Activated T-cell treated with anti-CD3 and anti-CD28 coated beads, Interleukin-2, amount 50 U/mL, for 72 hours (primary cell): ENCODE measurements at places on chromosomes 13 and 19. TPM values are rescaled to one million over a fixed set of nuclear protein-coding genes. Genes with fewer than 3 reads are reported as not detected.

Gene KASH5
- total RNA-seq = 3.0 TPM

Gene PNMA8A
- total RNA-seq = 1.9 TPM

Gene CDX2
- not detected for total RNA-seq

Gene CD70
- total RNA-seq = 25.0 TPM

Gene ADGRE3
- total RNA-seq = not detected

Gene CEACAM6
- total RNA-seq = not detected

Gene PROZ
- total RNA-seq = not detected

Gene CD177
- not detected for total RNA-seq

Gene OSCAR
- total RNA-seq = 2.3 TPM

Gene MTUS2
- 0.02 TPM for total RNA-seq

Gene CCDC194
- 2.2 TPM for total RNA-seq

Gene NPAS1
- 0.55 TPM for total RNA-seq

Gene HS6ST3
- total RNA-seq = not detected

GRCh38 chr13:46296115-46296822 is 84.5 kb downstream of the LRRC63 start:
- H3K4me1 ChIP-seq = peaks cover 67% of the 10 kb centered on the region
- peak; percentile 22 for DNase-seq
- no peaks in the 10 kb centered on the region for H3K27me3 ChIP-seq
- H3K36me3 ChIP-seq = peaks cover 19% of the 10 kb centered on the region
- H3K27ac ChIP-seq = peak overlapping the region; percentile 97

DNA sequence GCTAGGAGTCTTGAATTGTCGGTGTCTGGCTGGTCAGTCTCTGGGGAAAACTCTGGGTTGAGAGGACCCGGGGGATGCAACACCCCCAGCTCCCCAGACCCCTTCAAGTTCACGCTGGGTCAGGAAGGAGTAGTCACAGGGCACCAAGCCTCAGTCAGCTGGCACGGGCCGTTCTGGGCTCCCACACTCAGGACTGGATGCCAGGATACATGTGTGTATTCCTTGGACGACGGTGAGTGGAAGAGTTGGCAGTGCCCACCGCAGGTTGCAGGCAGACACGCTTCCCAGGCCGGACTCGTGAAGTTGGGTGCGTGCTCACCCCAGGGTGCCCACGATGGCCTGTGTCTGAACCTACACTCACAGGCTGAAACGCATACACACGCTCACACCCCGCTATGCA is 5.5 kb downstream of the GADD45B start:
- H3K4me1 ChIP-seq = no peaks in the 10 kb centered on the region
- DNase-seq = no peak
- peaks cover 30% of the 10 kb centered on the region for H3K36me3 ChIP-seq
- H3K27me3 ChIP-seq = no peaks in the 10 kb centered on the region
- H3K4me3 ChIP-seq = no peak overlapping the region

GRCh38 chr19:32358321-32358720 is 12.9 kb downstream of the ZNF507 start:
- H3K27me3 ChIP-seq = no peaks in the 10 kb centered on the region
- peak overlapping the region; percentile 1 for H3K27ac ChIP-seq
- no peak overlapping the region for H3K4me3 ChIP-seq
- peaks cover 27% of the 10 kb centered on the region for H3K4me1 ChIP-seq
- DNase-seq = no peak
- H3K36me3 ChIP-seq = peaks cover 15% of the 10 kb centered on the region

DNA sequence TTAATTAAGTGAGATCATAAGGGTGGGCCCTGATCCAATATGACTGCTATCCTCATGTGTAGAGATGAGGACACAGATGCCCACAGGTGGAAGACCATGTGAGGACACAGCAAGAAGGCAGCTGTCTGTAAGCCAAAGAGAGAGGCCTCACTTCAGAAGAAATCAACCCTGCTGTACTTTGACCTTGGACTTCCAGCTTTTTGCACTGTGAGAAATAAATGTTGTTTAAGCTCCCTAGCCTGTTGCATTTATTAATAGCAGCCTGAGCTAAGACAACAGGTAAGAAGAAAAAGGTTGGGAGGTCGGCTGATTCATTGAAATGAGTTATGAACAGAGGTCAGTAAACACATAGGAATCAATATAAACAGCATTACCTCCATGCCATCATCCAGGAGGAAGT is 14.8 kb downstream of the PARP4 start:
- H3K27me3 ChIP-seq = no peaks in the 10 kb centered on the region
- no peak for DNase-seq
- peaks cover 13% of the 10 kb centered on the region for H3K4me1 ChIP-seq
- no peak overlapping the region for H3K4me3 ChIP-seq
- H3K27ac ChIP-seq = no peak overlapping the region

DNA sequence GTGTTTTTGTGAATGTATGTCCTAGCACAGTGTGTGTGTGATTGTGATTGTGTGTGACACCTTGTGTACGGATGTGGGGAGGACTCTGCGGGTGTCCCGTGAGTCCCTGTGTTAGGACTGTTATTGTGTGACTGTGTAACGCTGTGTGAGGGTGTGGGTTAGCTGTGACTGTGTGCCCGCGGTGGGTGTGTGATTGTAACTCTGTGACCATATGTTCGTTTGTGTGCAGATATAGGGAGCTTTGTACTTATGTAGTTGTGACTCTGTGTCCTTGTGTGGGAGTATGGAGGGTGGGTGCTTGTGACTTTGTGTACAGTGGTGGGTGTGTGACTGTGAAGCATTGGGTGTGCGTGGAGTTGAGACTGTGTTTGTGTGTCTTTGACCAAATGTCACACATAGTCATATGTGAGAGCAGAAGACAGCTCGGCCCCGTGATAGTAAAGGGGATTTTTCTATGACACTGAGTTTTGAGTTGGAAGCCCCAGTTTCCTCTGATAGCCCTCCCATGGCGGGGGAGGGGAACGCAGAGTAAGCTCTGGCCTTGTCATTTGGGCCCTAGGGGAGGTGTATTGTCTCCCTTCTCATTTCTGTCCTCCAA is 949 bp upstream of the ZNF260 start:
- H3K36me3 ChIP-seq = peaks cover 30% of the 10 kb centered on the region
- H3K27me3 ChIP-seq = no peaks in the 10 kb centered on the region
- H3K27ac ChIP-seq = peak overlapping the region; percentile 99
- peaks cover 27% of the 10 kb centered on the region for H3K4me1 ChIP-seq
- peak overlapping the region; percentile 100 for H3K4me3 ChIP-seq

DNA sequence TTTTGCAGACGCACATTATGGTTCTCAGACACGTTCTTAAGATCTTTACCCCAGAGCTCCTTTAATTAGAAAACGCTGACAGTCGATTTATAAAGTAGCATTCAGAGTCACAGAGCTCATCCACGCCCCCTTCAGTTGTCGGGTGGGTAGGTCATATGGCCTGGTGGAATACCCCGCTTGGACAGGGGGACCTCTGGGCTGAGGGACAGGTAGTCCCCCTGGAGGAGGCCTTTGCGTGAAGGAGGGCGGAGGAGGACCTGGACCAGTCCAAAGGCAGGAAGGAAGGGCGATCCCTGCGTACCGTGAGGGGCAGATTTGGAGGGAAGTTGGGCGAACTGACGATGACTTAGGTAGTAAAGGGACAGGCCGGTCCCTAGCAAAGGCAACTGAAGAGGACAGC is 20.5 kb downstream of the VASP start:
- no peak for DNase-seq
- H3K27ac ChIP-seq = no peak overlapping the region
- peaks cover 24% of the 10 kb centered on the region for H3K4me1 ChIP-seq
- no peak overlapping the region for H3K4me3 ChIP-seq
- peaks cover 8% of the 10 kb centered on the region for H3K27me3 ChIP-seq

- H3K36me3 ChIP-seq = peaks cover 19% of the 10 kb centered on the region
- peak overlapping the region; percentile 52 for H3K4me3 ChIP-seq
- H3K4me1 ChIP-seq = peaks cover 59% of the 10 kb centered on the region
- peak overlapping the region; percentile 95 for H3K27ac ChIP-seq
These were observed 15.1 kb downstream of the CCDC97 start for GRCh38 chr19:41324921-41325639.

DNA sequence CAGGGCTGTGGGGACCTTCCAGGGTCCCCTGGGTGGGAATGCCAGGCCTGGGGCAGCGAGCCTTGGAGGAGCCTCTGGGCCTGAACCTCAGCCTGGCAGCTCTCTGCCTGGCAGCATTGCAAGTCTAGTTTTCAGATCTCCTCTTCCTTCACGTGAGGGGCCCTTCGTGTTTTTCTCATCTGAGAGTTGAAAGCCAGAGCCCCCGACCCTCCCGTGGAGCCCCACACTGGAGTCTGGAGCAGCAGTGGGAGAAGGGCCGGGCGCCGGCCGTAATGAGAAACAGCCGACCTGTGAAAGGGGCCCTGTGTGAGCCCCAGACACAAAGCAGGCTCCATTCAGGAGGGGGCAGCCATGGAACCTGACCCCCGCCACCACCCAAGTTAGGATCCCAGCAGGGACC is 19.3 kb downstream of the TMED1 start:
- H3K27ac ChIP-seq = no peak overlapping the region
- H3K27me3 ChIP-seq = no peaks in the 10 kb centered on the region
- DNase-seq = no peak
- peaks cover 19% of the 10 kb centered on the region for H3K4me1 ChIP-seq

GRCh38 chr19:47351548-47351947 is 2.4 kb downstream of the DHX34 start:
- H3K4me3 ChIP-seq = no peak overlapping the region
- H3K27ac ChIP-seq = no peak overlapping the region
- H3K36me3 ChIP-seq = peaks cover 6% of the 10 kb centered on the region
- no peak for DNase-seq
- H3K27me3 ChIP-seq = no peaks in the 10 kb centered on the region
- H3K4me1 ChIP-seq = peaks cover 53% of the 10 kb centered on the region

DNA sequence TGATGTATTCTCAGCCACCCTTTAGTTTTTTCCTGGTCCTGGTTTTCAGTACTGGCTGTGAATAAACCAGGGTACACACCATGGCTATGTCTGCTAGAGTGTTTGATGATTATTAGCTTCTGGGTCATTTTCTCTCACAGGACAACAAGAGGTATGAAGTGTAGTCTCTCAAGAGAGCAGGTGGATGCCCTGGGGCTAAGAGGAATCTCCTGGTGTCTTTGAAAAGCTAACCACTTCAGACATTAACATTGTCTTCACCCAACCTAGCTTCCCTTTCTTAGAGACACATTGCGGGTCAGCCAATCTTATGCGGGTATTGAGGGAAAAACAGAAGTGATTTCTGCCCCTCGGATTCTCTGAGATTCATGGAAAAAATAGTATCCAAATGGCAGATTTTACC is 1.6 kb downstream of the ZNF730 start:
- H3K4me3 ChIP-seq = no peak overlapping the region
- DNase-seq = no peak
- peaks cover 5% of the 10 kb centered on the region for H3K4me1 ChIP-seq
- H3K27me3 ChIP-seq = peaks cover 13% of the 10 kb centered on the region
- H3K36me3 ChIP-seq = peaks cover 16% of the 10 kb centered on the region

DNA sequence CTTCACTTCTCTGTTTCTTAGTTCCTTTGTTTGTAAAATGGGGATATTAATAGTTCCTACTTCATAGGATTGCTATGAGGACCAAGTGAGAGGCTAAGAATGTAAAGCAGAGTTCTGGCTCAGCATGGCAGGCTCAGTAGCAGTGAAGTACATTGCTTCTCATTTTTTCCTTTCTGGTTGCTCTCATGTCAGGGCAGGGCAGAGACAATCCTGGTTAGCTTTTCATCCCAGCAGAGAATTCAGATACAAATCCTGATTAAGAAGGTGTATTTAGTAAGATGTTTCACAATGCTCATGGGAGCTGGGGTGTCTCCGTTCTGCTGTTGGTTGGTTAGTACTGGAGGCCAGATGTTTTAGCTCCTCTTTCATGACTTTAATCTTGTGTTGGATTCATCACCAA is 42.9 kb downstream of the WASF3 start:
- H3K4me3 ChIP-seq = no peak overlapping the region
- H3K4me1 ChIP-seq = peaks cover 12% of the 10 kb centered on the region

DNA sequence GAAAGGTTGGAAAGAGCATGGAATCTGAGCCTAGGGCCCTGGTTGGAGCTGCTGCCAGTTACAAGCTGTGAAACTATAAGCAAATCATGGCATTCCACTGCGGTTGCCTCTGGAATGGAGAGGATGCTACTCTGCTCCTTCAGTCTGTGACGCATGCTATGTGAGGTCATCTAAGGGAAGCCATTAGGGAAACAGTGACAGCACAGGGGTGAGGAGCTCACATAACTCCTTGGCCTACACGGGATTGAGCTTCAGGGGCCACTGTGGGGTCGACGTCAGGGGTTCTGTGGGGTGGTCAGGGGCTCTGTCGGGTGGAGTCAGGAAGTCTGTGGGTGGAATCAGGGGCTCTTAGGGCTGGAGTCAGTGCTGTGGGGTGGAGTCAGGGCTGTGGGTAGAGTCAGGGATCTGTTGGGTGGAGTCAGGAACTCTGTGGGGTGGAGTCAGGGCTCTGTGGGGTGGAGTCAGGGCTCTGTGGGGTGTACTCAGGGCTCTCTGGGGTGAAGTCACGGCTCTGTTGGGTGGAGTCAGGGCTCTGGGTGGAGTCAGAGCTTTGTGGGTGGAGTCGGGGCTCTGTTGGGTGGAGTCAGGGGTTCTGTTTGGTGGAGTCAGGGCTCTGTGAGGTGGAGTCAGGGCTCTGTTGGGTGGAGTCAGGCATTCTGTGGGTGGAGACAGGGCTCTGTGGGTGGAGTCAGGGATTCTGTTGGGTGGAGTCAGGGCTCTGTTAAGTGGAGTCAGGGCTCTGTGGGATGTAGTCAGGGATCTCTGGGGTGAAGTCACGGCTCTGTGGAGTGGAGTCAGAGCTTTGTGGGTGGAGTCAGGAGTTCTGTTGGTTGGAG is 35.8 kb upstream of the MEDAG start:
- no peak overlapping the region for H3K27ac ChIP-seq
- no peak for DNase-seq
- H3K36me3 ChIP-seq = no peaks in the 10 kb centered on the region
- H3K4me3 ChIP-seq = no peak overlapping the region
- H3K4me1 ChIP-seq = peaks cover 8% of the 10 kb centered on the region

- peak overlapping the region; percentile 41 for H3K4me3 ChIP-seq
- H3K27me3 ChIP-seq = no peaks in the 10 kb centered on the region
- H3K36me3 ChIP-seq = peaks cover 1% of the 10 kb centered on the region
- peaks cover 67% of the 10 kb centered on the region for H3K4me1 ChIP-seq
- peak overlapping the region; percentile 21 for H3K27ac ChIP-seq
These were observed 2.0 kb upstream of the GATAD2A start for GRCh38 chr19:19403373-19403901.

- DNase-seq = no peak
- H3K4me3 ChIP-seq = no peak overlapping the region
- no peaks in the 10 kb centered on the region for H3K27me3 ChIP-seq
- H3K36me3 ChIP-seq = no peaks in the 10 kb centered on the region
These were observed 205.0 kb downstream of the NALCN start for GRCh38 chr13:101211261-101211660.

DNA sequence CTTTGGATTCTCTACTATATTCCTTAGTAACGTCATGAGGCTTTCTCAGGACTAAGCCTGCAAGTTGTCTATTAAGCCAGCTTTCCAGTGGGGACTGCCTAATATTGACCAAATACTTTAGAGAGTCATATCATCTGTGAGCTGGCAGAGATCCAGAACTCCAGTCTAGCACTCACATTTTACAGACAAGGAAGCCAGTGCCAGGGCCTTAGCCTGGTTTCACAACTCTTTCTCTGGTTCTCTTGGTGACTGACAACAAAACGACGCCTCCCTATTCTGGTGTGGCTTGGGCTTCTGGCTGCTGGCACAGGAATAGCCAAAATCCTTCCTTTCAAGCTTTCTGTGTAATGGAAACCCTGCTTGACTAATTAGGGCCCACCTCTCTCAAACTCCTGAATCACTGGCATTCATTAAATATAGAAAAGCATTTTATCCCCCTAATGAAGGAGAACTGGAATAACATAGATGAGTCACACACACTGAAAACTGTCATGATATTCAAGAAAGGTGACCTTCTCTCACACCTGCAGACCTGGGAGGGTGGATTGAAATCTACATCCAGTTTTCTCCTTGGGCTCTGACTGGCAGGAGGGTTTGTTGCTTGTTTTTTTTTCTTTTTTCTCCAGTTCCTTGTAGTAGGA is 75.2 kb upstream of the UBL3 start:
- no peaks in the 10 kb centered on the region for H3K36me3 ChIP-seq
- H3K27ac ChIP-seq = no peak overlapping the region
- H3K4me3 ChIP-seq = no peak overlapping the region
- peaks cover 36% of the 10 kb centered on the region for H3K4me1 ChIP-seq
- H3K27me3 ChIP-seq = no peaks in the 10 kb centered on the region
